Activated CD4-positive, alpha-beta T cell treated with anti-CD3 and anti-CD28 coated beads, Interleukin-2, amount 10 ng/mL, durations not matched to agents 7 days and 5 days (primary cell): ENCODE measurements at places on chromosomes 6 and 20. TPM values are rescaled to one million over a fixed set of nuclear protein-coding genes. Genes with fewer than 3 reads are reported as not detected.
A peak's percentile ranks its signal among the peaks of the same experiment; 100 is the strongest.

- no peak overlapping the region for H3K27ac ChIP-seq
- no peaks in the 10 kb centered on the region for H3K4me1 ChIP-seq
- peaks cover 3% of the 10 kb centered on the region for H3K27me3 ChIP-seq
- no peak for DNase-seq
- H3K4me3 ChIP-seq = no peak overlapping the region
- H3K36me3 ChIP-seq = no peaks in the 10 kb centered on the region
Measured at GRCh38 chr6:83505356-83505755, 7.0 kb upstream of the PRSS35 start.

GRCh38 chr20:61185181-61185580, 66.9 kb upstream of the CDH4 start:
- H3K4me1 ChIP-seq = no peaks in the 10 kb centered on the region
- H3K27ac ChIP-seq = no peak overlapping the region
- H3K4me3 ChIP-seq = no peak overlapping the region
- no peak for DNase-seq

Gene GSTA3
- total RNA-seq = not detected

Gene STMND1
- total RNA-seq = not detected

GRCh38 chr20:25036331-25036936, 21.5 kb downstream of the ACSS1 start:
- peak overlapping the region; percentile 83 for H3K27ac ChIP-seq
- H3K4me1 ChIP-seq = peaks cover 41% of the 10 kb centered on the region
- DNase-seq = no peak
- H3K4me3 ChIP-seq = peak overlapping the region; percentile 20
- no peaks in the 10 kb centered on the region for H3K27me3 ChIP-seq

DNA sequence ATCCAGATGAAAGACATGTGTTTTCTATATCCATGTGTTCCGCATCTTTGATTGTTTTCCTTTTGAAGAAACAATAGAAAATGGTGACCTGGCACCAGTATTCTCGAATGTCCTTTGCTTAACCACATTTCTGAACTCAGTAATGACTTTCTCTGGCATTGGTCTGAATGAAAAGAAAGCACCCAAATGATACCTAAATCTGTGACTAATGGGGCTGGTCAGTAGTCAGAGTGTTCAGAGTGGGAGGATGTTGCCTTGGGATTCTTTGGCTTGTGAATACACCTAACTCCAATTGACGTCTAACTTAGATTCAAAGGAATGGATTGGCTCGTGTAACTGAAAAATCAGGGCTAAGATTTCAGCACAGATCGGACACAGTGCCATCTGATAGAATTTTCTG, 27.1 kb downstream of the PARD6B start:
- no peak overlapping the region for H3K4me3 ChIP-seq
- H3K36me3 ChIP-seq = no peaks in the 10 kb centered on the region
- H3K27me3 ChIP-seq = peaks cover 2% of the 10 kb centered on the region
- DNase-seq = no peak

DNA sequence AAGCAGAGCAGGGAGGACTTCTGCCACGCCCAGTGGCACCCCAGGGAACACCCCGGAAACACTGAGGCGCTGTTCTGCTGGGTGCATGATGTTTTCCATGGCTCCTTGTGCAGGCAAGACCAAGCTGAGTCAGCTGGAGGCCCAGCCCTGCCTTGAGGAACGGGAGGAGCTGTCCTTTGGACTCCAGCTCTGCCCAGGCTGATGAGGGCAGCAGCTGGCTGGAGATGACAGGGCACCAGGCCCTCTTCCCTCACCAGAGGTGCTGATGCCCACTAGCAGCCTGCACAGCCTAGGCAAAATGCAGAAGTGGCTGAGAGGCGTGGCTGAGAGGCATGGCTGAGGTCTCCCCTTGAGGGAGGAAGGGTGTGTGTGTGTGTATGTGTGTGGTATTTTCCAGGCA, 2.4 kb downstream of the C6orf132 start:
- no peak overlapping the region for H3K27ac ChIP-seq
- H3K36me3 ChIP-seq = no peaks in the 10 kb centered on the region
- no peak for DNase-seq
- peaks cover 12% of the 10 kb centered on the region for H3K4me1 ChIP-seq

Gene NKX2-4
- not detected for total RNA-seq

- H3K36me3 ChIP-seq = no peaks in the 10 kb centered on the region
- H3K27ac ChIP-seq = no peak overlapping the region
- no peak overlapping the region for H3K4me3 ChIP-seq
Measured at GRCh38 chr6:125948455-125948854, 8.1 kb upstream of the HINT3 start.

DNA sequence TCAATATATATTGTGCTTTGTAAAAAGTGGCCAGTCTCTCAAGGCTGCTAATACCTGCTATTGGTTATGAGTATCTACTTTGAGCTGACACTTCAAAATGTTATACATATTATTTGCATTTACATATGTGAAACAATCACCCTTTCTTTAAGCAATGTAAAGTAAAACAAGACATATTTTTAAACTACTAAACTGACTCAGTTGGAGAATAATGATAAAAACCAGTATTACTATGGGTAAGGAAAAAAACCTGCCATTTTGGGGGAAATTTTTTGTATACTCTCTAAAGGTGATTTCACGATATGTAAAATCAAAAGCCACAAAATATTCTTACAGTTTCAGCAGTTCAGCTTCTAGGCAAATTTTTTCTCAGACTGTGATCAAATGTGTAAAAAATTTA, 232.3 kb downstream of the PRL start:
- no peak overlapping the region for H3K27ac ChIP-seq
- H3K27me3 ChIP-seq = no peaks in the 10 kb centered on the region
- no peak overlapping the region for H3K4me3 ChIP-seq
- no peaks in the 10 kb centered on the region for H3K36me3 ChIP-seq

DNA sequence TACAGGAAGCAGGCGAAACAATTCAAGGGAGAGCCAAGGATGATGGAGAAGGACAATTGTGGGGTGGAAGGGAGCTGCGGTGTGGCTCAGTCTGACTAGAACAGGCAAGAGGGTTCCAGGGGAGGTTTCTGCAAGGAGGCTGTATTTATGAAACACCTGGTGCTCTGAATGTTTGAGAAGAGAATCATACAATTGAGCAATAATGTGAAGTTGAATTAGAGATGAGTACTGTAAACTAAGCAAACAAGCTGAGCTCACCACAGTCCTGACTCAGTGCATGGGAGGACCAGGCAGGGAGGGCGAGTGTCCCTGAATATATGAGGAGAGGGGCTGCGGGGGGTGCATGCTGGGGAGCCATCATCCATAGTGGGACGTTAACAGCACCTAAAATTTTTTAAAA, 279.7 kb downstream of the KIF16B start:
- DNase-seq = no peak
- H3K4me1 ChIP-seq = no peaks in the 10 kb centered on the region
- no peak overlapping the region for H3K27ac ChIP-seq
- H3K36me3 ChIP-seq = no peaks in the 10 kb centered on the region
- H3K27me3 ChIP-seq = no peaks in the 10 kb centered on the region
- H3K4me3 ChIP-seq = no peak overlapping the region

- H3K4me1 ChIP-seq = peaks cover under 1% of the 10 kb centered on the region
- no peak overlapping the region for H3K27ac ChIP-seq
- peaks cover 69% of the 10 kb centered on the region for H3K27me3 ChIP-seq
- DNase-seq = no peak
- no peaks in the 10 kb centered on the region for H3K36me3 ChIP-seq
Measured at GRCh38 chr6:3908223-3908622, 59.0 kb downstream of the FAM50B start.

Gene ESR1
- 1.00 TPM for total RNA-seq

Gene RGS17
- not detected for total RNA-seq
